ENCODE measurements at places on chromosomes 3 and 15. TPM values are rescaled to one million over a fixed set of nuclear protein-coding genes. Genes with fewer than 3 reads are reported as not detected.

The ATP13A5 gene
- 0.12 TPM for total RNA-seq

The CFAP92 gene
- not detected for total RNA-seq

DNA sequence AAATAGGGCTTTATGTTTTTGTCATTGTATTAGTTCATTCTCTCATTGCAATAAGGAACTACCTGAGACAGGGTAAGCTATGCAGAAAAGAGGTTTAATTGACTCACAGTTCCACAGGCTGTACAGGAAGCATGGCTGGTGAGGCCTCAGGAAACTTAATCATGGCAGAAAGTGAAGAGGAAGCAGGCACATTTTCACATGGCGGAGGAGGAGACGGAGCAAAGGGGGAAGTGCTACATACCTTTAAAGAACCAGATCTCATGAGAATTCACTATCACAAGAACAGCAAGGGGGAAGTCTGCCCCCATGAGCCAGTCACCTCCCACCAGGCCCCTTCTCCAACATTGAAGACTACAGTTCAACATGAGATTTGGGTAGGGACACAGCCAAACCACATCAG is 25.6 kb downstream of the CEP63 start:
- DNase-seq, result peak; percentile 7

DNA sequence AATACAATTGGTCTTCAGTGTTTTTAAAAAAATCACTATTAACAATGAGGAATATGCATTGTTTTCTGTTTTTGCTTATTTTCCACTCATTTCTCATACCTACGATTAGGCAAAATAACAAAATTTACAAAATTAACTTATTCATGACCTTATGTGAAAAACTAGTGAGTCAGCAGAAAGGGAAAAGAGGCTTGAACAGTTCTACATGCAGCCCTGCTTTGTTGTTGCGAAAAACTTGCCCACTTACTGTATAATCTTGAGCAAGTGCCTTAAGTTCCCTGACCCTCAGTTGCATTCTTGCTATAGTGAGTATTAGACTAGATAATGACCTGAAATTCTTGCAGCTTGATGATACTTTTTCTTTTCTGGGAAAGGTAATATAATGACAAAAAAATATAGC is 551.1 kb upstream of the BCHE start:
- no peak for DNase-seq

DNA sequence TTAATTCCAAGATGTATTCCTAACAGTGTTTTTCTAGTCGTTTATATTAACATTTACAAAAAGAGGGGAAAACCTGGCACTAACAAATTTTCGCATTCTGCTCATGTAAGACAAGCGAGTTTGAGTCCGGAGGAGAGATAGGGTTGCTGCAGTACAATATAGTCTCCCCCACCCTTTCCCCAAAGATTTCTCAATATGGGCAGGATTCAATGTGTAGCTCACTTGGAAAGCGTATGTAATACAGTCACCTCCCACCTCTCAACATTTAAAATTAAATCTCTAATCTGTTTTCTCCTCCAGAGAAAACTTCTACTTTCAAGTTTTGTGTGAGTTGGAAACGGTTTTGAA is 57.9 kb downstream of the CMSS1 start:
- no peak for DNase-seq

GRCh38 chr15:38670128-38671005 is 105.8 kb upstream of the RASGRP1 start:
- peak; percentile 90 for DNase-seq
